ENCODE measurements at places on chromosomes 3 and 15.
A peak's percentile ranks its signal among the peaks of the same experiment; 100 is the strongest.

- no peak for DNase-seq
These were observed 20.1 kb upstream of the TGFBR2 start for GRCh38 chr3:30586096-30586805.

- DNase-seq, result no peak
These were observed 185.7 kb downstream of the LPP start for GRCh38 chr3:188339410-188340295.

DNA sequence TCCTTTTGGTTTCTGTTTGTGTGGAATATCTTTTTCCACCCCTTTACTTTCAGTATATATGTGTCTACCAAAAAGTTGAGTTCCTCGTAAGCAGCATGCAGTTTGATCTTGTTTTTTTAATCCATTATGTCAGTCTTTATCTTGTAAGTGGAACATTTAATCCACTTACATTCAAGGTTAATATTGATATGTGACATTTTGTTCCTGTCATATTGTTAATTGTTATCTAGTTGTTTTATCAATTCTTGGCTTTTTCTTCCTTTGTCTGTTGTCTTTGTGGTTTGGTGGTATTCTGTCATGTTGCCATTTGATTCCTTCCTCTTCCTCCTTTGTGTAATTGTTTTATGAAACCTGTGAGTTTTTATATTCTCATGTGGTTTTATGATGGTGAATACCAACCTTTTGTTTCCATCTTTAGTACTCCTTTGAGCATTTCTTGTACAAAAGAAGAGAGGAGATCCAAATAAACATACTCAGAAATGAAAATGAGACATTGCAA, 43.4 kb upstream of the XCR1 start:
- DNase-seq, result no peak

- DNase-seq, result peak; percentile 18
These were observed 22.3 kb downstream of the C2CD4B start for GRCh38 chr15:62142736-62143135.

GRCh38 chr15:70474471-70475406, 288.6 kb downstream of the UACA start:
- peak; percentile 85 for DNase-seq

DNA sequence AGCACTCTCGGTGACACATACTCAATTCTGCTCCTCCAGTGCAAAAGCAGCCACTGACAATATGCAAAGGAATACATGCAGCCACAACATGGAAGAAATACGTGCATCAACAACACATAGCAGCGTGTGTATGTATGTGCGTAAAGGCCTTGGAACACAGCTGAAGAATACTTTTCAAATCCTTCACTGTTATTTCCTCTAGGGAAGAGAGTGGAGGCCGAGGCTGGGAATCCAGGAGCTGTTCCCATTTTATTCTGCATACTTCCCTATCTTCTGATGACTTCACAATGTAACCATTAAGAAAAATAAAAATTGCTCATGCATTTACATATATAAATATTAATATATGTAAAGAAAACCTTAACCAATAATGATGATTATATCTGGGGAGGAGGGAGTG, 36.6 kb upstream of the MGLL start:
- DNase-seq, result no peak

GRCh38 chr3:61733000-61733399, 171.6 kb downstream of the PTPRG start:
- no peak for DNase-seq

DNA sequence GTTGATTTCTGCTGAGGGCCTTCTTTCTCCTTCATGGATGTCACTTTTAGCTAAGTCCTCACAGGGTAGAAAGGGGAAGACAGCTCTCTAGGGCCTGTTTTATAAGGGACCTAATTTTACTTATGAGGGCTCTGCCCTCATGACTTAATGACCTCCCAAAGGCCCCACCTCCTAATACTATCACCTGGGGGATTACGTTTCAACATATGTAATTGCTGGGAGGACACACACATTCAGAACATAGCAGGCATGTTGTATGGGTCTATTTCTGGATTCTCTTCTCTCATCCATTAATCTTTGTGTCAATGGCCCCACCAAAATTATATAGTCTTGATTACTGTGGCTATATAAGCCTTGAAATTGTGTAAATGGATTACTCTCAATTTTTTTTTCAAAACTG, 255.0 kb downstream of the CLSTN2 start:
- DNase-seq, result peak; percentile 45

DNA sequence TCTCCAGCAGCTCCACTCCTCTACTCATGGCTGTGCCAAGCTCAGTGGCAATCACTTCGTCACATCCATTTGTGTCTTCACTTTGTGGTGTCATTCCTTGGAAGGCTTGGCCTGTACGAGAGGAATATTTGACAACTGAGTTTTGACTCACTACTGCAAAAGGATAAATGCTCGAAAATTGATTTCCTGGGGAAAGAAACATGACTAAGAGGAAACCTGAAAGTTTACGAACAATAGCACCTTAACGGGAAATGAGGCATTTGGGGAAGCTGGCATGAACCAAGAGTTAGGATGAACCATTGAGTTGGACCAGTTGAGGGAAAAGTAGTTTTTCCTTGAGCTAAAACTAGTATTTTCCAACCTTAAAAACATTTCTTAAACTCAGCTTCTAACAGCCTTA, 74.2 kb upstream of the ABHD17C start:
- no peak for DNase-seq

- peak; percentile 1 for DNase-seq
These were observed 103.6 kb downstream of the RSRC1 start for GRCh38 chr3:158213461-158213860.

- no peak for DNase-seq
These were observed 409.0 kb upstream of the PROK2 start for GRCh38 chr3:72193771-72194430.

- no peak for DNase-seq
These were observed 236.7 kb downstream of the ADAMTSL3 start for GRCh38 chr15:83890587-83890986.

DNA sequence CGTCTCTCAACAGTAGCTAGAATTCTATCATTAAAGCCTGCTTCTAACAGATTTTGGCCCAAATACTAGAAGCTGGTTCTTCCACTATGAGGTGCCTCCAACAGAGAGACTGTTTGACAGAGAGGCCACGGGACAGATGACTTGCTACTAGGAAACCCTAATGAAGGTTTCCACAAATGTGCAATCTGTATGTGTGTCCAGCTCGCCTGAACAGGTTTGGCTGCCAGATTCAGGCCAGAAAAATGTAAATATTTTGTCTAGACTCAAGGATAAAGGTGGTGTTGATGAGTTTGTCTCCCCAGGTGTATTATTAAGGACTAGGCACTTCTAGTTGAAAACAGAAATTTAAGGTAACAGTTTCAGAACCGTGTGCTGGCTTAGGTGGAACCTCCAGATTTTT, 91.6 kb upstream of the TRIM42 start:
- DNase-seq, result no peak

DNA sequence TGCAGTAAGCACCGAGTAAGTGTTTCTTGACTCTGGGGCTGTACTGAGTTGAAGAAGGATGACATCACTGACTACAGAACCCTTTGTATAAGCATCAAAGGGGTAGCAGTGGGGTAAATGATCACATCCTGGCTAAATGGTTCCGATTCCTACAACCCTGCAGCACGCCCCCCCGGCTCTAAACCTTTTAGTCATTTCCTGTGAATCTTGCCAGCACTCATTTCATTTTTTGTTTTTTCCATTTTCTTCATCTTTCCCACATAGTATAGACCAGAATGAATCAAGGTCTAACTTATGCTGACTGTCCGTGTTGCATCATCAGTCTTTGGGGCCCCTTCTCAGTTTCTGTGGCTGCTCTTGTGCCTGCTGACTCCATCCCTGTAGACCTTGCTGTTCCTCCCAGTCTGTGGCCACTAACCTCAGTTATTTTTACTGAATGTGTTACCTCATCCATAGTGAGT, 383.1 kb upstream of the TPRG1 start:
- no peak for DNase-seq

DNA sequence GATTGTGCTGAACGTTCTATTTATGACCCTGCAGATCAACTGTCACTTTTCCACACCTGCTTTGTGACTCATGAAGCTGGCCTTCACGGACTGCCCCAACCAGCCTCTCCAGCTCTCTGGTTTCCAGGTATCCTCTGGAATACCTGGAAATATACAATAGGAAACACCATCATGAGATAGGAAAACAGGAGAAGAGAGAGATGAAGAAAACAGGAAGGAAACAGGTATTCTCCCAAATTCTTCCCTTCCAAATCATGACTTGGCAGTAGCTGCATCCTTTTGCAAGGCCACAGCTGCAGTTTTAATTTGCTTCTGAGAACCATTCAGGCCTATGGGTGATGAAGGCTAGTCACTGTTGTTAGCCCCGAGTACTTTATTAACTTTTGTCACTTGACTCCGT, 909.1 kb downstream of the EPHA3 start:
- DNase-seq, result no peak

DNA sequence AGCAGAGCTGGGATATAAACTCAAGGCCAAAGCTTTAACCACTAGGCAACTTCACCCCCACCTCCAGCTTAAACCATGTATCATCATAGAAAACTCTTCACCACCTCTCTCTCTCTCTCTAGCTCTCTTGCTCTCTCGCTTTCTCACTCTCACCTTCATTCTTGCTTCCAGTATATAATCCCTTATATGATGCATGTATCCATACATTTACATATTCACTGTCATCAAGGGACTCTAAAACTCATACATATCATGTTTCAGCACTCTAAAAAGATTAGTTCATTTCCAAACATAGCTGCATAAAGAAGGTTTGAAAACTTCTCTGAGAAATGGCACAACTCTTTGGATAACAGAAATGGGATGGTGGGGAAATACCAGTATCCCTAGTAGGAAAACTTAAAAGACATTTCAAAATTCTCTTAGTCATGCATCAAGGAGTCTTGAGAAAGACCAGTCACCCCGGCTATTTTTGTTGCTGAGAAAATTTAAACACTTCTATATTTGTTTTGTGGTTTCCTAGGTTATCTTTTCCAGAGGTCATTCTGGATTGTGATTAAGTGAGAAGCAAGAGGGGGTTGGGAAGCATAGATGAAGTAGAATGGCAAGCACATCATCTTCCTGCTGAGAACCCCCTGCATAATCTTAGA, 447.8 kb upstream of the THBS1 start:
- no peak for DNase-seq

- DNase-seq, result no peak
These were observed 21.8 kb downstream of the CDCP1 start for GRCh38 chr3:45124352-45124751.

- no peak for DNase-seq
These were observed 138.9 kb downstream of the PDE8A start for GRCh38 chr15:85120351-85121113.

GRCh38 chr3:187292631-187293515, 1.3 kb upstream of the MASP1 start:
- no peak for DNase-seq

GRCh38 chr3:161107311-161107710, 2.2 kb upstream of the B3GALNT1 start:
- DNase-seq, result no peak

DNA sequence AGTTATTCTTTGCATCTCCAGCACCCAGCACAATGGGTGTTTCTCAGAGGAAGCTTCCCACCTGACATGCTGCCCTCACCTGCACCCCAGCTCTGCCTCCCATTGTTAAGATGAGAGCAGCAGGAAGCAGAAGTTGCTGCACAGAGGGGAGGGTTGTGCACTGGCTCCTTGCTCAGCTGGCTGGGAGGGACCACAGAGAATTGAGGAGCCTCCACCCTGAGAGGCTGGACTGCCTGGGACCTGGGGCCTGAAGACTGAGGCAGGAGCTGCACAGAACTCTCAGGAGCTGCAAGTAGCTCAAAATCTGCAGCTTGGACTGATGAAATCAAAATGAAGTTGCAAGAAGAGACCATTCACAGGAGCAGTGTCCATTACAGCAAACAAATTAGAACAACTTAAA, 222.3 kb upstream of the LINGO1 start:
- DNase-seq, result no peak

- peak; percentile 40 for DNase-seq
These were observed 120.9 kb upstream of the ZBED2 start for GRCh38 chr3:111715911-111716523.

DNA sequence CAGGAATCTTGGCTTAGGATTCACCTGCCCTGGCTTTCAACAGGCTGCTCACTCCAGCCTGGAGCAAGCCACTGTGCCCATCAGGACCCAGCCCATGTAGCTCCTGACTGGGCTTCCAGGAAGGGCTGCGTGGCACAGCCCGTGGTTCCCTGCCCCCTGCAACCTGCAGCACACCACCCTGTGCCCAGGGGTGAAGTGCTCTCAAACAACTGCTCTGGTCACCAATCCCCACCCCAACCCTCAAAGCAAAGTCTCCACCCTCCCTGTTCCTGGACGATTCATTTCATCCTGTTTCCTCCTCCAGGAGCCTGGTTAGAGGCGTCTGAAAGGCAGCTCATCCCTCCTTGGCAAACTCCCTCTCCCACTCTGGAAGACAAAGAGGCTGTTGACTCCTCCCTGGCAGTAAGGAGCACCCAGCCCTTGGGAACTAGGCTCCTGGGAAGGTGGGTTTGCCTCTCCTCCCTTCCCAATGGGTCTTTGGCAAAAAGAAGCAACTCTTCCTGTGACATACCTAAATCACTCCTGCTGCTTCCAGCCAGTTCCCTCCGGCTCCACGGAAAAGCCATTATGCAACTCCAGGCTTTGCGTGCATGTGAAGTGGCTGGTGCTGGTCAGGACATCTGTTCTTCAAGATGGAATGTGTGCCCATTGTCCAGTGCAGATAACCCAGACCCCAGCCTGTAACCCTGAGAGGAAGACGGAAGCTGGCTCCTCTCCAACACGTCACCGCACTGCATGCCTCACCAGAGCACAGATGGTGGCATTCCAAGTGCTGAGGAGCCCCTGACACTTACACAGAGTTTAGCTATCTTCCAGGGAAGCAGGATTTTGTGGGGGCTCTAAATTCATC, 29.1 kb upstream of the VIPR1 start:
- peak; percentile 45 for DNase-seq

DNA sequence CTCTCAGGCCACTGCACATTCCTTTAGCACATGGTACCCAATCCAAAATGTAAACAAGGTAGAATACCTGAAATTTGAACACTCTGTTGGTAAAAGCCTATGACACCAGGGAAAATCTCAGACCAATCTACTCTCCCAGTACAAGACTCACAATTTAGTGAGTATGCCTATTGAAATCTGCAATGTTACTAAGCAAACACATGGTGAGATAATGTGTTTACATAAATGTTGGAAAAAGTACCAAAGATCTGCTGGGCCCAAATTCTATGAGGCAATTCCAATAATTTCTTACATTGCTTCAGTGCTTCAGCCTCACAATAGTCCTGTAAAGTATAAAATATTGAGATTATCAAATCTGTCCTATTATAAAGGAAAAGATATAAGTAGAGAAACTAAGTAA, 536.1 kb downstream of the PYDC2 start:
- DNase-seq, result peak; percentile 34

Data from NCI-H69 (cell line).